Tibial nerve (tissue), 4 donors: ENCODE measurements at places on chromosomes 2 and 18.

- DNase-seq, result no peak
- H3K4me1 ChIP-seq, result no peaks in the 10 kb centered on the region
Measured at GRCh38 chr2:132593171-132593570, 76.8 kb downstream of the LYPD1 start.

DNA sequence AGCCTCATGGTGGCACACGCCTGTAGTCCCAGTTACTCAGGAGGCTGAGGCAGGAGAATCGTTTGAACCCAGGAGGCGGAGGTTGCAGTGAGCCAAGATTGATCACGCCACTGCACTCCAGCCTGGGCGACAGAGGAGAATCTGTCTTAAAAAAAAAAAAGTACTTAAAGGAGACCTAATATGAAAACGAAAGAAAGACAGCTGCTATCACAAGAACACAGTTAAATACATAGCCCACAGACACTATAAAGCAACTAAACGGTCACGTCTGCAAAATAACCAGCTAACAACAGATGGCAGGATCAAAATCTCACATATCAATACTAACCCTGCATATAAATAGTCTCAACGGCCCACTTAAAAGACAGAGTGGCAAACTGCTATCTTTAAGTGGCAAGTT lies 43.9 kb upstream of the TACR1 start:
- H3K36me3 ChIP-seq, result no peaks in the 10 kb centered on the region
- H3K27me3 ChIP-seq, result no peaks in the 10 kb centered on the region
- H3K27ac ChIP-seq, result no peak overlapping the region
- DNase-seq, result no peak

- no peaks in the 10 kb centered on the region for H3K27me3 ChIP-seq
- no peak overlapping the region for H3K27ac ChIP-seq
- peaks cover 16% of the 10 kb centered on the region for H3K36me3 ChIP-seq
- H3K4me1 ChIP-seq, result peaks cover 18% of the 10 kb centered on the region
- H3K4me3 ChIP-seq, result no peak overlapping the region
Measured at GRCh38 chr2:234998404-234999211, 46.8 kb downstream of the SH3BP4 start.

DNA sequence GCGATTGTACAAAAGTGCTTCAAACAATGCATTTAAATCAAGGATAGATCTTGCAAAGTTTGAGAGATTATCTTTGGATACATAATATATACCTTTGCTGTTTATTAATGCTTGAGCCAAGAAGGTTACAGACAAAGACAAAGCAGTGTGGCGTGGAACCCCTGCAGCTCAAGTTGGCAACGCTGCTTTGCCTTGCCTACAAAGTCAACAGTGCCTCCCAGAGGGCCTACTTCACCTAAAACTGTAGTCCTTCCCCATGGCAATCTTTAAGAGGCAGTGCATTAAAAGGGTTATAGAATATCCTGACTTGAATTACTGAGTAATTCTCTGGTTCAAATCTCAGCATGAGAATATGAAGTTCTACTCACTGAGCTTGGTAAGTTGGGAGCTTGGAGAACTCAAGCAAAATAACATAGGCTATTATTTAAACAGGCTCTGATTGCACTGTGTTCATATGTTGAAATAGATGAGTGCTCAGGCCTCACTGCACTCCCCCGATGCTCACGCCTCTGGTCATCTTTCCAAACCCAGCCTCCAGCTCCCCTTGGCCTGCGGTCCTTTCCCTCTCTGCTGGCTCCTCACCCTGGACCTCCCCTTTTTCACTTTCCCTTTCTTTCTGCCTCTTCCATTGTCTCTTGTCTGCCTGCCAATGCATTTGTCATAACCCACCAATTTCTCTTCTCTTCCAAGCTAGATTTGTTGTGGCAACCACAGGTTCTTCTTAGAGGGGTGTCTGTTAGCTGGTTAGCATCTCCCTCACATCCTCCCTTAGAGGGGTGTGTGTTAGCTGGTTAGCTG lies 96.5 kb downstream of the MYT1L start:
- no peaks in the 10 kb centered on the region for H3K27me3 ChIP-seq
- no peaks in the 10 kb centered on the region for H3K36me3 ChIP-seq
- no peak overlapping the region for H3K27ac ChIP-seq
- H3K4me1 ChIP-seq, result no peaks in the 10 kb centered on the region
- no peak overlapping the region for H3K4me3 ChIP-seq
